ENCODE measurements at places on chromosomes 3 and 15. TPM values are rescaled to one million over a fixed set of nuclear protein-coding genes. Genes with fewer than 3 reads are reported as not detected.

Gene CXCR6
- total RNA-seq: 8.6 TPM

Gene PTH1R
- not detected for total RNA-seq

Gene BCL2A1
- total RNA-seq: 25.4 TPM

Gene GOLGA6L10
- 2.4 TPM for total RNA-seq

Gene ERICH6
- total RNA-seq: not detected

Gene IL20RB
- total RNA-seq: 1.5 TPM

Gene RBM5
- total RNA-seq: 385 TPM

Gene TMEM45A
- total RNA-seq: 0.23 TPM
